NCI-H1417 treated with DMSO at 0.1 percent for 48 hours (cell line): ENCODE measurements at places on chromosomes 5 and 9.

DNA sequence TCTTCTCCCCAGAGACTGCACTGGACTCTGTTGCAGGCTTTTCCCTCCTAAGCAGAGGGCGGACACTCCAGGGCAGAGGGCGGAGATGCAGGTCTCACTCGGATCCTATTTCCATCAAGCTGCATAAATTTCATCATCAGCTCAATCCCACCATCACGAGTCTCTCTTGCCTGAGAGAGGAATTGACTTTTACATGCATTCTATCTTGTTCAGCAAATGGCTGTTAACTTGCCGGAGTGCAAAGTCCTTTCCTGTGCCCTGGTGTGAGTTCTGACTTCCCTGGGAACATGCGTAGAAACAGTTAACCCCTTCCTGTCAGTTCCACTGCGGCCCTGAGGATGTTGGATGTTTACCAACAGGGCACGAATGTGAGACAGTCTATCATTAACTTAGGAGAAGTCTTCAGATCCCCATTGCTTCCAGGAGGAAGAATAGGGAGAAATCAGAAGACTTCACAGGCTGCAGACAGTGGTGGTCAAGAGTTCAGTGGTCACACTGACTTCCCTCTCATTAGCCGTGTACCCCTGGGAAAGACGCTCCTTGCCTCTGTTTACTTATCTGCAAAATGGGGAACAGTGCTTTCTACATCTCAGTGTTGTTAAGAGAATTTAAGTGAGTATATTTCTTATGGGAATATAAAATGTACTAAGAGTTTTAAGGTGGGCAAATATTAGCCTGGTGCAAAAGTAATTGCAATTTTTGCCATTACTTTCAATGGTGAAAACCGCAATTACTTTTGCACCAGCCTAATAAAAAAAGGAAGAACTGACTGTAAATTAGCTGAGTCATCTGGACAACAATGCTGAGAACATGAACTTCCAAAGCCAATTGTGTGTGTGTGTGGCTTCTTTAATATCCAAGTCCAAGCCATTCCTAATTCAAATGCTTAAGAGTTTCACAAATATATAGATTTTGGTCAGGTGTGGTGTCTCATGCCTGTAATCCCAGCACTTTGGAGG, 248.0 kb downstream of the DRD1 start:
- no peak for DNase-seq

GRCh38 chr9:101130054-101130453, 101.5 kb downstream of the PLPPR1 start:
- no peak for DNase-seq

DNA sequence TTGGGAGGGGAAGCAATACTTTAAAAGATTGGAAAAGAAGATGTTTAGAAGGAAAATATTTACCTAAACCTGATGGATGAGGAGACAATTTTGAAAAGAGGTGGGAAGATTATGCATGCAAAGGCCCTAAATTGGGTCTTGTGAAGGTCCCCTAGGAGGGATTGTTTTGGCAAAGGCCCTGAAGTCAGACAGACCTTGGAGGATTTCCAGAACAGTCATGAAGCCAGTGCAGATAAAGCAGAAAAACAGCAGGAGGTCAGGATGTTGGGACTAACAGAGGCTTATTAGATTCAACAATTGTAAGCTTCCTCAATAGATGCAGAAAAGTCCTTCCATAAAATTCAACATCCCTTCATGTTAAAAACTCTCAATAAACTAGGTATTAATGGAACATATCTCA, 361.0 kb upstream of the CDH6 start:
- no peak for DNase-seq

- no peak for DNase-seq
Observed at GRCh38 chr9:115404311-115404710, 286.4 kb upstream of the TNC start.

DNA sequence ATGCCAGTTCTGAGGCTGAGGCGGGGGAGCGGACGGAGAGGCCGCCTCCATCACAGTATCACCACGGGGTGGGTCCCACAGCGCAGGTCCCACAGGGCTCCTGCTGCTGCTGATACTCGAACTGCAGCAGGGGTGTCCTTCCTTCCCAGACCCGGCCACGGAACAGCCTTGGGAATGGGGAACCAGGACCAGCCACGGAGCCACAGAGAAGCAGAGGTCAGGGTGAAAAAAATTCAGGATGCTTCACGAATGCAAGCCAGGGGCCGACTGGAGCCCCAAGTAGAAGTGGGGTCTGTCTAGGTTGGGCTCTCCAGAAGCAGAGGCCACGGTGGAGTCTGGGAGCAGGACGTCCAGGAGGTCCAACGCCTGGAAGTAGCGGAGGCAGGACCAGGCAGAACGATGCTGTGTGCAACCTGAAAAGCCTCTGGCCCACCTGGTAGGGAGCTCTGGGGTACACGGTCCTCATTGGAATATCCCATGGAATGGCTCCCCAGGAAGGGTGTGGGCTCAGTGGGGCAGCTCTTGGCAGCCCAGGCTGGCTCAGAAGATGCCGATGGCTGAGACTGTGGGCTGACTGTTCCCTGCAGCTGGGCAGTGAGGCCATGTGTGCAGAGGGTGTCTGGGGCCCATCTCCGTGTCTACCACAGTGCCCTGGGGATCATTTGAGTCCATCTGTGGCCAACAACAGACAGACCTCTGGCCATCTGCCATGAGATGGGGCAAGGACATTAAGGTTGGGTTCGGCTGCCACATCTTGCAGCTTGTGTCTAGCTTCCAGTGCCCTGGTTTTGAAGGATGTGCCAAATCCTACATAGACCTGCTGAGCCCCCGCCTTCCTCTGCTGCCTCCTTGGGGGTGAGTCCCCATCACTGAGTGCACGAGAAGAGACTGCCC, 66.9 kb upstream of the FCN1 start:
- no peak for DNase-seq

DNA sequence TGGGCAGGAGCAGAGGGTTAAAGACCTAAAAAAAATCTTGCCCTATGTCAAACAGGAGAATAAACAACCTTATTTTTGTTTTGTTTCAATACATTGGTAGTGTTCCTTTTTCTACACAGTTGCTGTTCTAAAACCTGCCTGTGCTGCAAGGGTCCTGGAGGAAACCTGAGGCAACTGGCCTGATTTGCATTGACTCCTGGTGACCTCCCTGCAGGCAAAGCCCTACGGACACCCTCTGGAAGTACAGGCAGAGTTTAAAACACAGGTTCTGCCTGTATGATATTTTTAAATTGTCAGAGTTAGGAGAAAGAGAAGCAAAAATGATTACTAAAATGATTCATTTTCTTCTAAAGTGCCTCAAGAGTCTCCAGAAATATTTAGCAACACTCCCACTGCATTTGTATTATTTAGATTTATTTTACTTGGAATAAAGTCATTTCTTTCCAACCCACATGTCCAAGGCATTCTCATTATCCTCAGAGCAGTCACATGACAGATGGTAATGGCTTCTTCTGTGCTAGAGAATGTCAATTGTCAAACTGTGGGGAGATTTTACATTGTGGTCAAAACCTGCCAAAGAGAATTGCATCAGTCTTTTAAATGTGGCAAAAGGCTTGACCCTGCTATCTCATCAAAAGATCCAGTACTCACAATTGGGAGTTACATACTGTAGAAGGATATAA, 559.6 kb downstream of the CETN3 start:
- no peak for DNase-seq

- DNase-seq, result no peak
Observed at GRCh38 chr5:43332401-43332800, 19.2 kb upstream of the HMGCS1 start.

GRCh38 chr9:35518225-35518821, 28.4 kb downstream of the RUSC2 start:
- no peak for DNase-seq

- DNase-seq, result no peak
Observed at GRCh38 chr9:34500623-34501267, 22.0 kb downstream of the ENHO start.

DNA sequence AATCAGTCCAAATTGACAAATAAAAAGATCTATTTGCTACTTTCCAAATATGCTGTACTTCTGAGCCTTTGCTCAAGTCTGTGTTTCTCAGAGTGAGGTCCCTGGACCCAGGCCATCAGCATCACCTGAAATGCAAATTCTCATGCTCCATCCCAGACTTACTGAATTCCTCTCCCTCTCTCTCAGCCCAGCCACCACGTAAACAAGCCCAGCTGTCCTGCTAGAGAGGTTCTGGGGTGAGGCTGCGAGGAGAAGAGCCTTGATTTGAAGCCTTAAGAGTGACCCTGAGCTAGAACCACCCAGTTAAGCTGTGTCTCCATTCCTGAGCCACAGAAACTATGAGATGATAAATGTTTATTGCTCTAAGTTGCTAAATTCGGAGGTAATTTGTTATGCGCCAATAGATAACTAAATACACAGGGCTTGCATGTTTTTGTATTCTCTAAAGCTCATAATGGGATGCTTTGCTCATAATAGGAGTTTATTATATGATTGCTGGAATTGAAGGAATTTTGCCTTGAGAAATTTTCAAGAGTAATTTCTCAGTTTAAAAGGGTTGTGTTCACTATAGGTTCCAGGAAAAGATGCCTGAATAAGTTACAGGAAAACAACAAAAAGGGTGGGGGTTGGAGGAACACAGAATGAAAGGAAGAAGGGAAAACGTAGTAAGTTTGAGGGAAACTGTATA, 98.9 kb upstream of the SPATA31D4 start:
- no peak for DNase-seq

DNA sequence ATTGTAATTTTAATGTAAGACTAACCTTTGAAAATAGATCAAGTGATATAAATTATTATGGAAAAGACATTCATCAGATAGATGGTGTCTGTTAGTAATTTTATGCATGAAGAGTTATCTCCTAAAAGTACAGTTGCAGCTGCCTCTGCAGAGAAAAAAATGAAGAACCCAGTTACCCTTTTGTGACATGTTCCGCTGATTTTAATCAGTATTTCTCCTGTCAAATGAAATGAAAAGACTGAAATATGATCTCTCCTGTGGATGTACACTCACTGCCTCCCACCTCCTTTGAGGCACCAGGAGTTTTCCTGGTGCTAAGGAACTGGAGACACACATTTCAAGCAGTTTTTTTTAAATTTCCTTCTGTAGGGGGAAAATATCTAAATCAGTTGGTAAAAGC, 277.4 kb downstream of the KIF4B start:
- no peak for DNase-seq

DNA sequence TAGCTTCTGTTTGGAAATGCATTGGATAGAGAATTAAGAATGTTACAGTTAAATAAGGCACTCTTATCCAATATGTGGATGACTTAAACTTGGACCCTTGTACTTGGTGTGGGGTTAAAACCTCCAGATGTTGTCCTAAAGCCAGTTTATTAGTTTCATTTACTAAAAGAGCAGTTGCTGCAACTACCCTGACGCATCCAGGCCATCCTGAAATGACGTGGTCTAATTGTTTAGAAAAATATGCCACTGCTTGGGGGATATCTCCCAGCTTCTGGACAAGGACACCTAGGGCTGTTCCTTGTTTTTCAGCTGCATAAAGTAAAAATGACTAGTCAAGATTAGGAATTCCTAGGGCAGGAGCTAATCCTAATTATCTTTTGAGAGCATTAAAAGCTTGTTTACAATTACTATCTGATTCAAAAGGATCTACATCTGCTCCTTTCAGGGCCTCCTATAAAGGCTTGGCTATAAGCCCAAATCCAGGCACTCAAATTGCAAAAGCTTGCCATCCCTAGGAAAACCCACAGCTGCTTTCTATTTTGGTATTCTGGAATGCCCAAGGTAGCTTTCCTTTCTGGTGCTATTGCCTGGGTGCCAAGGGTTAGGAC, 45.7 kb upstream of the SLCO4C1 start:
- no peak for DNase-seq

DNA sequence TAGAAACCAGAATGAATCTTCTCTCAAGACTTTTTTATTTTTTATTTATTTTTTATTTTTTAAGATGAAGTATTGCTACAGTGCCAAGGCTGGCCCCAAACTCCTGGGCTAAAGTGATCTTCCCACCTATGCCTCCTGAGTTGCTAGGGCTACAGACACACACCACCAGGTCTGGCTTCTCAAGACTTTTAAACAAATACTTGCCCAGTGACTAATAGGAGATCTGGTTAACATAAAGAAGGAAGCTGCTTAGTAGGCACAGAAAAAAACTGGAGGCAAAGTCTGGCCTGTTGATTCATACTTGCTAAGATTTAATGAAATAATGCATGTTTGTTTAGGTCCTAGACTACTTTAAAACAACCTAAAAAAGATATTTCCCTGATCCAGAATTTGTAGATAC, 43.8 kb downstream of the SLC38A9 start:
- DNase-seq, result no peak

GRCh38 chr5:173693670-173694069, 77.2 kb upstream of the BOD1 start:
- no peak for DNase-seq

DNA sequence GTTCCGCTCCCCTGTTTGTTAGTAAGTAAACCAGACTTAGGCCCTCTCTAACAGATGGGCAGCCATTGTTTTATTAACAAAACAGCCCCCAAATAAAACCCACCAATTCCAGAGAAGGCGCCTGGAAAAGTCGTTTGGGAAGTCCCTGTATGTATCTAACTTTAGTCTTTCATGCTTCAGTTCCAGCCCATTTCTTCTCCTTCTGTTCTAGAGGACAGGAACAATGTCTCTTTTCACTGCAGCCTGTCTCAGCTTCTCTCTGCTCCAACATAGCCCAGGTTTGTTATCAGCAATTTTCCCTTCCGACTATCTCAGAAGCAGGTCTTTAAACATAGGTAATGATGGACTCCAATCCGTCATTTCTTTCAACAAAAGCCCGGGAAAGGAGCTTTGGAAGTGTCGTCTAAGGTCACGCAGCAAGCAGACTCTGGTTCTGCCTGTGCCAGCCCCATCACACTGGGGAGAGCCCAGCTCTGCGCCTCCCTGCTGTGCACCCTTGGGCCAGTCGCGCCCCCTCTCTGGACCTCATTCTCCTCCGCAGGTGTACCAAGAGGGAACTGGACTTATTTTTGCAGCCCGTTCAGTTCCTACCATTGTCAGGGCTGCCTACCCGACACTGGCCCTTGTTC, 9.6 kb upstream of the AKNA start:
- no peak for DNase-seq

GRCh38 chr9:88657893-88658292, 122.9 kb downstream of the NXNL2 start:
- no peak for DNase-seq

- no peak for DNase-seq
Observed at GRCh38 chr5:37738057-37738691, 101.7 kb downstream of the GDNF start.

GRCh38 chr9:127159325-127159801, 36.9 kb upstream of the ANGPTL2 start:
- DNase-seq, result no peak

DNA sequence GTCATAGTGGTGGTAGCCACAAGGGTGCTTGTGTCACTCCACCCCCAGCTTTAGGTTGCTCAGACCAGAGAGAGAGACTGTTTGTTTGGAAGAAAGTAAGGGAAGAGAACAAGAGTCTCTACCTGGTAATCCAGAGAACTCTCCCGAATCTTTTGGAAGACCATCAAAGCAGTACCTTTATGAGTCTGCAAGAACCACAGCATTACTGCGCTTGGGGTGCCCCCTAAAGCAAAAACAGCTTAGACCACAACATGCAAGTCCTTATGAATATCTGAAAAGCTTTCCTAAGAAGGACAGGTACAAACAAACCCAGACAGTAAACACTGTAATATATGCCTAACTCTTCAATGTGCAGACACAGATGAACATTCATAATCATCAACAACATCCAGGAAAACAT, 1398.6 kb upstream of the C9orf72 start:
- DNase-seq, result no peak
